ENCODE measurements at places on chromosomes 1 and 21.

DNA sequence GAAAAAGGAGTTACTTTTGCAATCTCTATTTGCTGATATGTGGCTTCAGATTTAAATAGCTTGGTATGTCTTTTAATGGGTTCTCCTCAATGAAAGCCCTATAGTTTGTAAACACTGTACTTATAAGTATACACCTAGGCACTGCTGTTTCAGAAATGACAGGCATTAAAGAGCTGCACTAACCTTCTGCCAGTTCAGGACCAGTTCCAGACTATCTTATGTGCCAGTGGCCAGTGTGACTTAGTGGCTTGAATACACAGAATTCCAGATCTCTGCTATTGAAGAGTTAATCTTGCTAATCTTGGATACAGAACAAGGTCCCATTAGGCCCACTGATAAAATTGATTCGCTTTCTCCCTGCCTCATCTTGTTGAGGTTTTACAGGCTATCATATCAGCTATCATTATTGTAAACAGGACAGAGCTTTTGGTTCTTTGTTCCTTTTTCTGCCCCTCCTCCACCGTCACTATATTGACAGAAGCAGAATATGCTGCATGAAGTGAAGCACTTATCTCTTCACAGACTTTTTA lies 337.5 kb downstream of the LRRIQ3 start:
- no peak for DNase-seq

GRCh38 chr1:207366022-207366421 lies 44.5 kb downstream of the CD55 start:
- no peak for DNase-seq

GRCh38 chr1:172289448-172289847 lies 131.0 kb upstream of the C1orf105 start:
- DNase-seq: no peak

GRCh38 chr1:224542783-224543440 lies 73.2 kb upstream of the CNIH3 start:
- no peak for DNase-seq

GRCh38 chr1:184890539-184890973 lies 83.8 kb downstream of the NIBAN1 start:
- DNase-seq: no peak

DNA sequence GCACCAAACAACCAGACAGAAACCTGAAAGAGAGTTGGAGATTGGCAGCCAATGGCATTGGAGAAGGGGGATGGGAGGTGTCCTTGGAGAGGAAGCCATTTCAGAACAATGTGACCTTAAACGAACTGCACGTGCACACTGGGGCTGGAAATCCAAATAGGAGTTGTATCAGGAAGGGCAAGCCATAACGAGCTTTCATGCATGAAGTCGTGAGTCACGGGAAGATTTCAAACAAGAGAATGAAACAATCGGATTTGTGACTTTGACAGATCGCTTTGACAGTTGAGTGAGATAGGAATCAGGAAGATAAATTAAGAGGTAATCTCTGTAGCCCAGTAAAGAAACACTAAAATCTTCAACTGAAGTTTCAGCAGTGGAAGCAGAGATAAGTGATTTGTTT lies 445.8 kb upstream of the ZP4 start:
- no peak for DNase-seq

- DNase-seq: no peak
Measured at GRCh38 chr1:30478799-30479563, 244.4 kb downstream of the MATN1 start.

DNA sequence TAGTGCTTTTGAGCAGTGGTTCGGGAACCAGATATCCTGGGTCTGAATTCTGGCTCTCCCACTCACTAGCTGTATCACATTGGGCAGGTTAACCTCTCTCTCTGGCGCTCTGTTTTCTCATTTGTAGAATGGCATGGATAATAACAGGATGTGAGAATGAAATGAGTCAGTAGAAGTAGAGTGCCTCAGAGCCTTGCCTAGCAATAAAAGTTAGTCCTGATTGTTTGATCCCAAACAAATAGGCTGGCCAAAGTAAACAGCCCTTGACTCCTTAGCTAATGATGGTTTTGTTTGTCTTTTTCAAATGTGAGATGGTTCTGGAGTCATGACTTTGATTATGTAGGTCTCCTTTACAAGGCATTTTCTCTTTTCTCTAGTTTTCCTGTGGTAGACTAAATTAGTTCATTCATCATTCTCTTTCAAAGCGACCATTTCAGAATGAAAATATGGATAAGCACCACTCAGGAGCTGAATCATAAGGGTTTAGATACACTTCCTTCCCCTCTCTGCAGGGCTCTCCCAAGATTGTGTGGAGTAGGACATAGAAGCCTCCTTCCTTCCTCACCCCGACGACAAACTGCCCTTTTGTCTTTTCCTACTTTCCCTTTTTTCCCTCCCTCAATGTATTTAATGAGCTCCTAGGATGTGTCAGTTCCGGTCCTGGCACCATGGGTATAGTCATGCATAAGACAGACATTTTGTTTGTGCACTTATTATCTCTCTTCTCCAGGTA lies 23.1 kb downstream of the KIAA0040 start:
- DNase-seq: no peak

GRCh38 chr1:218064426-218064825 lies 220.7 kb upstream of the RRP15 start:
- no peak for DNase-seq

GRCh38 chr21:36551731-36552433 lies 72.0 kb upstream of the CLDN14 start:
- DNase-seq: no peak

DNA sequence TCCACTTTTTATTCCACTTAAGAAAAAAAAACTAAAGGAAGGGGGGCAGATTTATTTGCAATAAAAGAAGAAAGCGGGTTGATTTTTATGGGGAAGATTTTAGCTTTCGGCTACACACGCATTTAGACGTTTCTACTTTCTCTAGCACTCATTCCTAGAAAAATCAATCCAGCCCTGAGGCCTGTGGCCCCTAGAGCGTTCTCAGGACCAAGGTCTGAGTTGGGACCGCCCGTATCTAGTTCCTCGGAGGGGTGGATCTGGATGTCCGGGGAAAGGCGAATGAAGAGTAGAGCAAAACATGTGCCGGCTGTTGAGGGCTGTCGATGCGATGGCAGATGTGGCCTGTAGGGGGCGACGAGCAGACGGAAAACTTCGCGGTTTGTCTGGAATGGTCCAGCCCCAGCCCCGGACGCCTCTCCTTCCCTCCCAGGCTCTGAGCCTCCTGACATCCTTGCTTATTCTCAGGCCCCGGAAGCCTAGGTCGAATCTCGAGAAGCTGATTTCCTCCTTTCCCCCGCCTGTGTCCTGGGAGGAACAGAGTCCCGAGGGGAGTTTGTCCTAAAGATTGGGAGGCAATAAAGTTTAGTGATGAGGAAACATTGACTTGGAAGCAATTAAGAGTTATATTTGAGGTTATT lies 5.2 kb downstream of the FOXD3 start:
- DNase-seq: no peak

GRCh38 chr1:109522026-109522425 lies 12.5 kb upstream of the AMIGO1 start:
- DNase-seq: no peak

DNA sequence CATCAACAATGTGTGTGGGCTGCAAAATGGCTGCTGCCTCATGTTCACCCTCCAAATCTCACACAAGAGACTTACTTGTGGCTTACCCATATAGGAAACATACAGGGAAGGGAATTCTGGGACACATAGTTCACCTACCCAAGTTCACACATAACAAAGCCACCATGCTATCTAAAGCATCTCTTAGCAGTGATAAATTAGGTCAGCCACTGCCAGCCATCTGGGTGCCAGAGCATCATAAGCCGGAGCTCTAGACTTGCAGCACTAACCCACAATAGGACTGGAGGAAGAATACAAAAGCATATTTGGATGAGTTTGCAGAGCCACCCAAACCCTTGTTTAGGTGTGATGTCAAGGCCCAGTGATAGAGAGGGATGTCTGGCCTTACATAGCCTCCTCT lies 321.7 kb downstream of the SEC16B start:
- no peak for DNase-seq

DNA sequence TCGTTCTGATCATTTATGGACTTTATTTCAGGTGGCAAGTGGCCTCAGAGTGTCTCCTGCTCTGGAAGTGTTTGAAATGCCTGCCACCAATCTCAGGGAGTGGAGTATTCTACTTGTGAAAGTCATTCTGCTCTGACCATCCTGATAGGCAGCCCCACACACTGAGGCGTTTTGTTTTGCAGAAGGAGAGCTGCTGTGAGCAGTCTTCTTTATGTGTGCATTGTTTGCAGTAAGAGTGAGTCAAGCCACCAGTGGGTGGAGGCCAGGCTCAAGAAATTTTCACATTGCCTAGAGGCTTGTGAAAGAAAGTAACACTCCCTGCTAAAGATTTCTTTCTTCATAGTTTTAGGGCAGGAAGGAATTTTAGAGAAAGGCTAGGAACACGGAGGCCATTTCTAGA lies 204.4 kb downstream of the SLC35F3 start:
- no peak for DNase-seq

GRCh38 chr1:110170766-110171733 lies 20.8 kb downstream of the SLC6A17 start:
- DNase-seq: peak; percentile 71

DNA sequence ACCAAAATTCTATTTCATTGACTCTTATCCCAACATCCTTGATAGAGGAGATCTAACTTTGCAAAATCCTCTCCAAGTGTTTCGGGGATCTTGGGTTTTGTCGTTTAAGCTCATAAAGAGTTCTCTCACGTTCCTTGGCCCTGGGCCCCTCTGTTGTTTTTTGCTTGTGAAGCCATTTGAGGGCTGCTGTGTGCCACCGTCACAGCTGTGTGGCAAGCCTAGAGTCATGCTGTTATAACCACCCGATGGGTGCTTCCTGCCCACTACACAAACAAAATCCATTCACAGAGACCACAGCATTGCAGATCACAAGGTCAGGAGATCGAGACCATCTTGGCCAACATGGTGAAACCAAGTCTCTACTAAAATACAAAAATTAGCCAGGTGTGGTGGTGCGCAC lies 154.1 kb downstream of the ADSS2 start:
- no peak for DNase-seq

GRCh38 chr1:180606155-180606554 lies 25.7 kb upstream of the XPR1 start:
- no peak for DNase-seq

- no peak for DNase-seq
Measured at GRCh38 chr1:171128463-171128862, 37.8 kb downstream of the FMO3 start.

DNA sequence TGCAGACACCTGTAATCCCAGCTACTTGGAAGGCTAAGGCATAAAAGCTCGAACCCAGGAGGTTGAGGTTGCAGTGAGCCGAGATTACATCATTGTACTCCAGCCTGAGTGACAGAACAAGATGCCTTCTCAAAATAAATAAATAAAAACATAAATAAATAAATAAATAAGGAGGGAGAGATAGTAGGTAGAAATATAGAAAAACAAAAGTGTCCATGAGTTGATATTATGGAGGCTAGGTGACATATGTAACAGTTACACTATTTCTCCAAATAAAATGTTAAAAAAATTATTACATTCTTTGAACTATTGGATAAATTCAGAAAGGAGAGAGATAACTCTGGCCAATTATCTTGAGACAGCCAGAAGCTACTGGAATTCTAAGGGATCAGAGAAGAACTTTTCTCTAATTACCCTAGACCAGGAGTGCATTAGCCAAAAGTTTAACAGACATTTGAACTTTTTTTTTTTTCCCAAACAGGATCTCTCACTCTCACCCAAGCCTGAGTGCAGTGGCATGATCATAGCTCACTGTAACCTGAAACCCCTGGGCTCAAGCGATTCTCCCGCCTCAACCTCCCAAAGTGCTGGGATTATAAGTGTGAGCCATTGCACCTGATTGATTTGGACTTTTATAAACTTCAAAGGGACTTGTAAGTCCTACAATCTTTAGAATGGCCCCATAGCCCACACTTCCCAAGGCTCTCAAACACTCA lies 17.6 kb downstream of the SYNJ1 start:
- DNase-seq: no peak

GRCh38 chr1:86067626-86068025 lies 88.9 kb downstream of the COL24A1 start:
- DNase-seq: no peak

DNA sequence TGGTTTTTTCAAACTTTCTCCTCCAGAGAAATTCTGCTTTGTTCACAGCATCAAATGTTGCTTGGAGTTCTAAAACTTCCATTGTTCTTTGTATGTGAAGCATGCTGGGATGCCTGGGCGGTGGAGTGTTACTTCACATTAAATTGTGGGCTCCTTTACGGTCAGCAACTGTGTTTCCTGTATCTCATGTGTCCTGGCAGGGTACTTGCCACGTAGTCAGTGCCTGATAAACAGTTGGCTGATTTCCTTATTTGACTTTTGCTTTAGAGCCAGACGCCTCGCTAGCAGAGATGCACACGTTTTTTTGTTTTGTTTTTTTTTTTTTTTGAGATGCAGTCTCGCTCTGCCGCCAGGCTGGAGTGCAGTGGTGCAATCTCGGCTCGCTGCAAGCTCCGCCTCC lies 96.7 kb downstream of the UCK2 start:
- no peak for DNase-seq

DNA sequence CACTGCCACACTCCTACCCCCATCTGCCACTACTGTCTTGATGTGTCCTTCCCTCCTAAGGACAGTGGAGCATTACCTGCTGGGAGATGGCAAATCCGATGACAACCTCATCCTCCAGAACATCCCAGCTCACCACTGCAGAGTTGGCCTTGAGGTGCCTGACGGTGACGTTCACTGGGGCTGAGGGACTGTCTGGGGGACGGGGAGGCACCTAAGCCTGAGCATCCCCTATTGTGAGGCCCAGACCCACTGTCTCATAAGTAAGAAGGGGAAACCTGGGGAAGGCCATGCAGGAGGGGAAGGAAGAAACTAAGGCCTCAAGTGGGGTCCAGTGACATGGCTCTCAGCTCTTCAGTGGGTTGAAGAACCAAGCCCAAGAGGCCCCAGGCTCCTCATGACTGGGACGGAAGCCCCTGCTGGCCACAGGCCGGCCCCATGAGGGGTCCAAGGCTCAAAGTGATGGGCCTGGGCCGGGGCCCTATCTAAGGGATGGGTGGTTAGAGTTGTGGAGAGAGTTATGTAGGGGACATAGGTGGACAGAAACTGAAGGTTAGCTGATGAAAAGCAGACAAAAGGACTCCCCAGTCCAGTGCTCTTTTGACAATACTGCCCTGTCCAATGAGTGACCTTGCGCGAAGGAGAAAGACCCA lies 1.8 kb downstream of the FNDC5 start:
- no peak for DNase-seq

DNA sequence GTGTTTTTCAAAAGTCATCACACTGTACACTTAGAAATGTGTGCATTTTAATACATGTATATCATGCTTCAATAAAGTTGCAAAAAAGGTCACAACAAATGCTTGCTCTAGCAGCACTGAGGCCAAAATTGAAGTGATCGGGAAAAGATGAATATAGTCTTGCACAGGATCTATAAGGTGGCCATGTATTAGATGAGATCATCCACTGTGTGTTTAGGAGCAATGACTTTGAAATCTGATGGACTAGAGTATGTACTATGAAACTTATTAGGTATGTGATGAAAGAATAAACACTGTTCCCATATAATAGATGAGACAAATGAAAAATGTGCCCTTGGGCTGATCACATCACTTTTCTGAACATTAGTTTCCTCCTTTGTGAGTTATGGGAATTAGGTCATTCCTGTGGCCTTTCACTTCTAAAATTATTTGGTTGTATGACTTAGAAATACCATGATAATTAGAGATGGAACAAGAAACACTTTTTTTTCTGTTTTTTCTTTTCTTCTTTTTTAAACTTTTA lies 984.6 kb downstream of the ADGRL2 start:
- no peak for DNase-seq

GRCh38 chr1:171819946-171820345 lies 21.4 kb upstream of the DNM3 start:
- no peak for DNase-seq

GRCh38 chr1:20187103-20187812 lies 940 bp upstream of the PLA2G2C start:
- DNase-seq: no peak
